ENCODE measurements at places on chromosomes 4 and X.

DNA sequence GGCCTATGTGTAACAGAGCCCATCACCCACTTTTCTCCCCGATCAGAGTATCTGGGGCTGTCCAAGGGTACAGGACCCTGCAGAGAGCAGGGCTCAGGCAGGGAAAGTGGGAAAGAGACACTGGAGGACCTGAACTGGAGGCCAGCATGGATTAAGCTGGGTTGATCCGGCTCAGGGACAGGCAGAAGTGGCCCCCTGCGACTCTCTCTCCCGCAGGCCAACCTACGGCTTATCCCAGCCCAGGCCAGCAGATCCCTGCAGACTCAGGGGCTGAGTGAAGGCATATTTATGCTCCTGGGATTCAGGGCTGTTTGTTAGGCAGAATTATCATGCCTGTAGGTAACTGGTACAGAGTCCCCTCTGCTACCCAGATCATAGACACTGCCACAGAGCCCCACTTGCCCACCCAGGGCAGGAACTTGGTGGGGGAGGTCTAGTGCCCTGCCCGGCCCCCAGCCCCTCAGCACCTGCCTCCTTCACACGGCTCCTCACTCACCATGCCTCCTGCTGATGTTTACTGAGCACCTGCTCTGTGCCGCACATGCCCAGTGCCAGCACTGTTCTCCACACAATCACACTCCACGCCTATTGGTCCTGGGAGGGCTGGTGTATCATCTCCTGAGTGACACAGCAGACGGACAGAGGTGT lies 87.3 kb downstream of the ADRA2C start:
- no peak for DNase-seq

GRCh38 chrX:118324588-118324987 lies 21.3 kb upstream of the WDR44 start:
- no peak for DNase-seq

DNA sequence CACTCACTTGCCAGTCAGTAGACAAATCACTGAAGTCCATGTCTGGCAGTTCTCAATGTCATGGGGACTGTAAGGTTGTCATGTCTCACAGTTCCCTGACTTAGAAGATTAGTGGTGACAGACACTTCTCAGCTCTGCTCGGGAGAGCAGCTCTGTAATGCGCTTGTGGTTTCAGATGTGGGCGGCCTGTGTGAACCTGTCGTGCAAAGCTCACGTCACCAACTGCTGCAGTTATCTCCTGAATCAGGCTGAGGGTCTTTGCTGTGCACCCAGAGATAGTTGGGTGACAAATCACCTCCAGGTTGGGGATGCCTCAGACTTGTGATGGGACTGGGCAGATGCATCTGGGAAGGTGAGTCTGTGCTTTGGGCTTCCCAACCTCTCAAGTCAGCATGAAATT lies at the start of gene IL9R:
Gene IL9R (plus strand): TSS at position 261 of the 400 bp plus-strand sequence. CDS start 64 bp downstream, at position 325.
- DNase-seq: no peak

DNA sequence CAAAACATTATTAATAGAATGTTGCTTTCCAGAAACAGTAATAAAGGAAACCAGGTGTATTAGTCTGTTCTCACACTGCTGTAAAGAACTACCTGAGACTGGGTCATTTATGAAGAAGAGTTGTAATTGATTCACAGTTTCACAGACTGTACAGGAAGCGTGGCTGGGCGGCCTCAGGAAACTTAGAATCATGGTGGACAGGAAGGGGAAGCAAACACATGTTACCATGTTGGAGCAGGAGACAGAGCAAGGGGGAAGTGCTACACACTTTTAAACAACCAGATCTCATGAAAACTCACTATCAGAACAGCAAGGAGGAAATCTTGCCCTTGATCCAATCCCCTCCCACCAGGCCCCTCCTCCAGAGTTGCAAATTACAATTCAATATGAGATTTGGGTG lies 815.8 kb downstream of the TRIML1 start:
- no peak for DNase-seq

DNA sequence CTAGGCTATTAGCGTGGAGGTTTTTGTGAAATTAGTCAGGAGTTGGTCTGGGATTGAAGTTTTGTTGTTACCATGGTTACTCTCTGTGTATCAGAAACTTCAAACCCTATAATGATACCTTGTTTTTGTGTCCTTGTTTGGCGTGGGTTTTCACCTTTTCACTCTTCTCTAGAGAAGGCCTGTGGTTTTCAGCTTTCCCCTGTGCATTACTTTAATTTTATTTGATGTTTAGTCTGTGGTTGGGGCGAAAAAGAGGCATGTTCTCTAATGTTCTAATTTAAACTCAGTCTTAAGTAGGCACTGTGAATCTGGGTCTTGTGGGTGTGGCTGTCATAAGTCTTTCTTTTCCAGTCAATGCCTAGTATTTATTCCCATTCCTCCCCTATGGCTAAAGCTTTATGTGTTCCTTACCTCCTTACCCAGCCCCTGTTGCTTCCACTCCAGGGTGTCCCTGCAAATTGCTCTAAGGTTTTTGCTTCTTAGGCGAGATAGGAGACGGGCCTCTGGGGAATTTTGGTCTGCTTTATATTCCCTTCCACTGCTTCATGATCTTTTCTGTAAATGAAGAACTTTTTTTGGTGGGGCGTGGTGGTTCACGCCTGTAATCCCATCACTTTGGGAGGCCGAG lies 326.3 kb upstream of the ZCCHC13 start:
- no peak for DNase-seq

DNA sequence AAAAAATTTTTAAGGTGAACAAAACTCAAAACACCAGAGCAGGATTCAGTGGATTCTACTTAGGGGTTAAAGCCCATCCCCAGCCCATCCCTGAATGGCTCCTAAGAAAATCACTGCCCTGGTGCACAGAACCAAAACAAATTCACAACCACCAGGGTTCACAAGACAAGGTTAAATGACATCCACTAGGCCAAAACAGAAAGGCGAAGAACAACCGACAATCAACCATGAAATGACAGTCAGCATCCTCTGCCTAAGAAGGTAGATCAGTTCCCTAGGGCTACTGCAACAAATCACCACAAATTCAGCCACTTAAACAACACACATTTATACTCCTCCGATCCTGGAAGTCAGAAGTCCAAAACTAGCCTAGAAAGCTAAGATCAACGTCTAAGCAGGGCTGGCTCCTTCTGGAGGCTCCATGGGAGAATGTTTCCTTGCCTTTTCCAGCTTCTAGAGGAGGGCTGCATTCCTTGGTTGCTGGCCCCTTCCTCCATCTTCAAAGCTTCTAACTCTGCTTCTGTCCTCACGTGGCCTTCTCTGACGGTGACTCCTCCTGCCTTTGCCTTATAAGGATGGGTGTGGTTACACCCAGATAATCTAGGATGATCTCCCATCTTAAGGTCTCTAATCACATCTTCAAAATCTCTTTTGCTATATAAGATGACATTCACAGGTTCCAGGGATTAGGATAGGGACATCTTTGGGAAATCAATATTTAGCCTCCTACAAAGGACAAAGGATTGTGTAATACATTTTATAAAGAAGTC lies 1.8 kb downstream of the CCNQ start:
- no peak for DNase-seq

GRCh38 chrX:110003167-110004156 lies 548 bp downstream of the TMEM164 start:
- DNase-seq: peak; percentile 6

- no peak for DNase-seq
Observed at GRCh38 chr4:148515248-148515647, 73.0 kb upstream of the NR3C2 start.

DNA sequence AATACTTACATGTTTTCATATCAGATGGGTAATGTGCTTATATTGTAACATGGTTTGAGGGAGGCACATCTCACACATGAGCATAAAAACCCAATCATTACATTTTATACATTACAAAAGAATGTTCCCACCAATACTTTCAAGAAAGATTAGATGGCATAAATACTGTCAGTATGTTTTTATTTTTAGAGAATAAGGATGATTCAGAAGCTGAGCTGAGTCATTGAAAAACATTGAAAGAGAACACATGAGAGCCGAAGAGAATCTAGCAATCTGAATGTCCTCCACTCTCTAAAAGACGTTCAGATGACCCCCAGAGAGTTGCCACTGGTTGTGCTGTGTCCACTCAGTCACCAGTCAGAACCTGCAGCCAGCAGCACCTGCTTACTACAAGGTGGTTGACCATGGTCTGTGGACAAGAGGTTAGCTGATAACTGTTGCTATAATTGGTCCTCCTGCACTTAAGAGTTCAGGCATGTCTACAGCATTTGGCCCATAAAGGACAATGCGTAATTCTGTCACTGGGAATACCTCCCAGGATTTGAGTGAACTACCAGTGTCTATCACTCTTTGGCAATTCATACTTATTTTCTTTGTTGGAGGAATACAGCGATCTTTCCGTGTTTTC lies 382.2 kb upstream of the IGFBP7 start:
- DNase-seq: no peak

DNA sequence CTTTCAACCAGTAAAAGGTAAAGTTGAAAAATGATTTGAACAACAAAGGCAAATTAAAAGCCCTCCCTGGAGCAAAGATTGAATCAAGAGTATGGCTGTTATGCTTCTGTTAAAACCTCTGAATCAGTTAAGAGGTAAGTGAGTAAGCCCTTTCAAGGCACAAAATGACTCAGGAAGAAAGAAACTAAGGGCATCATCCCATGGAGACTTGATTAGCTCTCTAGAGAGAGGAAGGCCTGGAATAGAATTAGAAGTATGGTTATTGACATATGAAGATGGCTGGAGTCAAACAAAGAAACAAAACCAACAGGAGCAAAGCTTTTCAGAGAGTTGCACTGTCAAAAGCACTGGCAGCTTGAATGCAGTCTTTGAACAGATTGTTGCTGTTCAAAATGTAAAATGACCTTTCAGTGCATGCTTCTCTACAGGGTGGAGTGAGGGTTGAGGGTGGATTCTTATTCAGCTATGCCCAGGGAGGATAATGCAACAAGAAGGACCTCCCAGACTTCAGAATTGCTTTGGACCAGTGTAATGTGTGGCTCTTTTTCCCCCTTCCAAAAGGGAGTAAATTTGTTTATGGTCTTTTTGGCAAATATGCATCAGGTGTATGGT lies 365.5 kb downstream of the GBA3 start:
- no peak for DNase-seq

DNA sequence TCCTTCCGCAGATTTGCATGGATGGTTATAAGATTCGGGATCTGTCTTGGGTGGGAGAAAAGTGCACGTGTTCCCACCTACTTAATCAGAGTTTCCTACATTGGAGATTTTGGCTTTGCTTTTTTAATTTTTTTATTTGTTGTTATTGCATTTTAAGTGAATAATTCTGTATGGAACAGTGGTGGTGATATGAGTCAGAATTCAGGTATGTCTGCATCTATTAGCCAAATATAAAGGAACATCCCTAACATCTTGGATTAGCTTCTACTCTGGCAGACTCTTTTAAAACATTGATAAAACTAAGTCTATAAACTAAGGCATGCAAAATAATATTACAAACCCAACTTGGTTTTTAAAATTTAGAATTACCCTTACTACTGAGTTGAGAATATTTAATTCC lies 659.8 kb upstream of the EPHA5 start:
- DNase-seq: no peak

DNA sequence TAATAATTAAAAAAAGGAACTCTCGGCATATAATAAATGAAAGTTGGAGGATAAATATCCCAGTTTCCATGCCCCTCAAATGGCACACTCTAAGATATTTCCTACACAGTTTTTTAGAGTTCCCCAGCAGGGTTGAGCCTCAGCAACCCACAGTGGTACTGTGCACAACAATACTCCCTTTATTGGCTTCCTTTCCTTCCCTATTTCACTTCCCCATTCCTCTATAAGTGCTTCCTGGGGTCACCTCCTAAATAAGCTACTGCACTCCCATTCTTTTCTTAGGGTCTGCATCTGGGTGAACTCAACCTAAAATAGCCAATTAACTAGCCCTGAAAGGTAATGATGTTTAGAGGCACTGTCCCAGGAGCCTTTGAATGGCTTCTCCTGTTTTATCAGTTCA lies 76.4 kb upstream of the NHS start:
- no peak for DNase-seq

DNA sequence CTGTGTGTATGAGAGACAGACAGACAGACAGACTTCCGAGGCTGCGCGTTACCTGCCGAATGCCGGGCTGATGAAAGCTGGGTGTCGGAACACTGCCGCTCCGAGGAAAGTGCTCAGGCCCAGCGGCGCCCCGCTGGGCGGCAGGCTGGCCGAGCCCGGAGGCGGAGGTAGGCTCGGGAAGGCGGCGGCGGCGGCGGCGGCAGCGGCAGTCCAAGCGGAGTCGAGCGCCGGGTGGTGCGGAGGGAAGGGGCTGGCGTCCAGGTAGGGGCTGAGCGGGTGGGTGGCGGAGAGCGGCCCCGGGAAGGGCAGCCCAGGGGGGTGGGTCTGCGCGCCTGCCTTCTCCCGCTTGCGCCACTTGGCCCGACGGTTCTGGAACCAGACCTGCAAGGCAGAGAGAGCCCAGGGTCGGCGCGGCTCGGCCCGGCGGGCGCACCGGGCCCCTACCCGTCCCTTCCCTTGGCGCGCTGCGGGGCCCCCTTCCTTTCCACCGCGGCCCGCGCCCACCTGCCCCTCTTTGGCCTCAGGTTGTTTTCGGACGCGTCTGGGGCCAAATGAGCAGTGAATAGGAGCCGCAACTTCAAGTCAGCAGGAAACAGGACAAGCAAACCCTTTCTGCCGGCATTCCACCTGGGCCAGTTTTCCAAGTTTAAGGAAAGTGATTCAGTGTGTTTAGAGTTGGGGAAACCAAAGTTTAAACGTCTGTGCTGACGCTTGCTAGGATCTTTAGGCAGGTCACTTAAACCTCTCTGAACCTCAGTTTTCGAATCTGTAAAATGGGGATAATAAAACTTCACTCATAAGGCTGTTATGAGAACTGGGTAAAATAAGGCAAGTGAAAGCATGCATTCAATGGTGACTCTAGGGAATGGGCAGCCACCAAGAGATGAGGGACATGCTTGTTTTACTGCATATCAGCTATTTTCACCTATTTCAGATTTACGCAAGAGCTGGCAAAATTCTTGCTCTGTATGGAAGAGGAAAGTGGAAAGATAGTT lies 8.4 kb downstream of the ARX start:
- no peak for DNase-seq

DNA sequence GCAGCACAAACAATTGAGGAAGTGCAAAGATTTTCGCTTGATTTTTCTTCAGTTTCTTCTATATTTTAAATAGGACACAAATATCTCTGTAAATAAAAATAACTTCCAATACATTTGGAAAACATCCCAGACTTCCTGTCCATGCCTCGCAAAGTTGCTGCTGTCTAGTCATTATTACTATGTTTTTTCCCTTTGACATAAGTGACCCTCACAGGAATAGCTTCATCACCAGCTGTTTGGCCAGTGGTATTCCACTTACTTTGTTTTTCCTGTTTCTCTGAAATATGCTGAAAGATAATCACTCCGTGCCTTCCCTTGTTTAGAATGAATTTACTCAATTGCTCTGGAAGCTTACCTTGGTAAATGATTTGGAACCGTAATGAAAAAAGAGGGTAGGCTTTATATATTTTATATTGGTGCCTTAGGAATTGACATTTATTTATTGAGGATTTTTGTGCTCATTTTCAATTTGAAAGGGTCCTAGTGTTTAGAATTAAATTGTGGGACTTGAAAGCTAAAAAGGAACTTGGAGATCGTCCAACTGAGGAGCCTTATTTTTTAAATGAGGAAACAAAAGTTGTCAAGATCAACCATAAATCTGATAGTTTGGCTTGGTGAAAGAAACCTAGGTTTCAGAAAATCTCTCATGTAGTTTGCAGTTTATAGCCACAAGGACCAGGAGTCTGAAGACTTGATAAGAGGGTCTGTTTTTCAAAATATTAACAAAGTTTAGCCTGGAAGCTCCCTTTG lies 65.6 kb downstream of the CDKL5 start:
- DNase-seq: no peak

GRCh38 chrX:153781428-153782047 lies 697 bp downstream of the SRPK3 start:
- peak; percentile 55 for DNase-seq

- DNase-seq: peak; percentile 19
Observed at GRCh38 chrX:67555578-67556203, 11.9 kb downstream of the AR start.
